ENCODE measurements at places on chromosomes 2 and 18. TPM values are rescaled to one million over a fixed set of nuclear protein-coding genes. Genes with fewer than 3 reads are reported as not detected.

GRCh38 chr2:241810307-241811200 is 1.6 kb downstream of the NEU4 start:
- no peaks in the 10 kb centered on the region for H3K36me3 ChIP-seq
- H3K4me3 ChIP-seq: no peak overlapping the region
- H3K27me3 ChIP-seq: no peaks in the 10 kb centered on the region
- H3K27ac ChIP-seq: no peak overlapping the region
- H3K4me1 ChIP-seq: no peaks in the 10 kb centered on the region
- no peak for DNase-seq

- H3K4me3 ChIP-seq: no peak overlapping the region
- no peak for DNase-seq
- no peaks in the 10 kb centered on the region for H3K36me3 ChIP-seq
- no peak overlapping the region for H3K27ac ChIP-seq
- no peaks in the 10 kb centered on the region for H3K4me1 ChIP-seq
- peaks cover 3% of the 10 kb centered on the region for H3K27me3 ChIP-seq
These were observed 107.8 kb upstream of the REV1 start for GRCh38 chr2:99597616-99598015.

DNA sequence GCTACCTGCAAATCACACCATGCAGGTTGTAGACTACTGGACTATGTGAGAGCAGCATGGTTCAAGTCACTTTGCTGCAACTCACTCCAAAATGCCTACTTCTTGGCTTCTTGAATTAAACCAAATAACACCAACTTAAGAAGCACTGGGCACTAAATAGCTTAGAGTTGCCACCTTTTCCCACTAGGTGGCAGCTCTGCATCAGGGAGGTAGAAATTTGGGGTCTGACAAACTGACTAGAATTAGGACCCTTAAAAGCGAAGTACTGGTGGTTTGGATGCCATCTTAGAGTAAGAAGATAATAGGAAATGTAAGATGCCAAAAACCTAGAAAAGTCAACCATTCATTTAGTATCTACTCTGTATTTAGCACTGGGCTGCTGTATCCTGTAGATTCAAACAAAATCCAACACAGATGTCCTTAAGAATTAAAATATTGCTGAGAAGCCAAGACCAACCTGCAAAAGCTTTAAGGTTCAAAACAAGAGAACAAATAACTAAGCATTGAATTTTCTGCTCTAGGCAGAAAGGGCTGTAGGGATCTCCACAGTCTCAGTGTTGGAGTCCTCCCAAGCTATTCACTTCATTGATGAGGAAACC is 65.5 kb downstream of the CCBE1 start:
- no peak for DNase-seq
- no peak overlapping the region for H3K4me3 ChIP-seq
- no peaks in the 10 kb centered on the region for H3K4me1 ChIP-seq
- H3K27ac ChIP-seq: no peak overlapping the region
- no peaks in the 10 kb centered on the region for H3K27me3 ChIP-seq
- no peaks in the 10 kb centered on the region for H3K36me3 ChIP-seq

Gene BOLL
- not detected for polyA plus RNA-seq

All from immature natural killer cell (primary cell).